ENCODE measurements at places on chromosomes 2 and 18.
A peak's percentile ranks its signal among the peaks of the same experiment; 100 is the strongest.

GRCh38 chr2:186573531-186573930 is 16.3 kb upstream of the ITGAV start:
- no peak for DNase-seq

DNA sequence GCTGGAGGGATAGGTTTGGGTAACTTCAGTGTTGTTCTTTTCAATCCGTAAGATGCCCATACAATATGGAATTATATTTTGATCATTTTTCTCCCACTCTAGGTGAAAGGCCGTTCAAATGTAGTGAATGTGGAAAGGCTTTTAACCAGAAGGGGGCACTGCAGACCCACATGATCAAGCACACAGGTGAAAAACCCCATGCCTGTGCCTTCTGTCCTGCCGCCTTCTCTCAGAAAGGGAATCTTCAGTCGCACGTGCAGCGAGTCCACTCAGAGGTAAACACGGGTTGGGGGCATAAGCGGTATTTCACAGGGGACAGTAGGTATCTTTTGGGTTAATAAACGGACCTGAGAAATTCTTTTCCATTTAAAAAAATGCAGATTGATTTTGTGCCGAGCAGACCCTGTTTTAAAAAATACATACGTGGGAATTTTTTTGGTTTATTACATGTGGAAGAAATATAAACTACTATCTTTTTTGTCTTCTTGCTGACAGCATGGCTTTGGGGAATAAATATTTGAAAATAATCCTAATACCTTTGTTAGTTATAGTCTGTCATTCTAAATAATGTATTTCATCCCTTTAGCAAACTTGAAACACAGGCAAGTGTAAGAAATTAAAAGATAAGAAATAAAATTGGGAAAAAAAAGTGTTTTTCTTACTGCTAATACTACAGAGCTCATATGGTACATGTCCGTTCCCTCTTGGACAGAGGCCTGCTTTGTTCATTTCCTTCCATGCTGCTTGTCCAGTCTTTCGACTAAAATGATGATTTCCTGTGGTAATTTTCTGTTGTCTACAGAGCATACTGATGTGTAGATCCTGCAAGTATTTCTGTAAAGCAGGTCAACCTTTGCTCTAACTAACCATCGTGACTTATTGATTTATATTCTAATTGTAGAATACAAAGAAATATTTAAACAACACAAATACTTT is 53.3 kb downstream of the ZNF236 start:
- peak; percentile 53 for DNase-seq

DNA sequence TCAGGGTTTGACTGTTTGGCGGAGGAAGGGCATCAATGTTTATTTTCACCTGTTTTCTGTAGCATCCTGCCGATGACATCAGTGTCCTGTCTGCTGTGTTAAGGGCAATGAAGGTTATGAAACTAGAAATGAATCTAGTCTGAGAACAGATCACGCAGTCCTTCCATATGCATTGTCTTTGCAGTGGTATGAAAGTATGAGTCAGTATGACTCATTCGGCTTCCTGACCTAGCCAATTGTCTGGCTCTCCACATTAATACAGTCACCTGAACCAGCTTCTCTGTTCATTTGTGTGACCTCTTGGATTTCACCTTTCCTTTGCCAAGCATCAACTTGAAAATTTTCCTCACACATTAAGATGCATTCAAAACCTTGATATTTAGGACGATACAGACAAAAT is 353.8 kb downstream of the RND3 start:
- no peak for DNase-seq

- no peak for DNase-seq
These were observed 76.1 kb upstream of the CAVIN2 start for GRCh38 chr2:191922736-191923651.

DNA sequence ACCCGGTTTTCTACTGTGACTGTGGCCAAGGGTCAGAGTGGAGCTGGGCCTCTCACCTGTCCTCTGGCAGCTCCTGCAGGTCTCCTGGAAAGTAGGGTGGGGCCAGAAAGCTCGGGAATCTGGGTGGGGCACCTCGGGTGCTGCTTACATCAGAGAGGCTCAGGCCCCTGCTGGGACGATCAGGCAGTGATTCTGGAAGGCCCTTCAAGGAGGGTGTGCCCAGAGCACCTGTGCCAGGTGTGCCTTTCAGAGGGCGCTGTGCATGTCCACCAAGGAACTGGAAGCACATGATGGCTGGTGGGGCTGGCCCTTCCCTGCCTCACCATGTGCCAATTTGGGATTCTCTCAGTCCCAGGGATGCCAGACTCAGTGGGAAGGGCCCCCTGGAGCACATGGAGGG is 44.0 kb downstream of the ATP6V1C2 start:
- no peak for DNase-seq

DNA sequence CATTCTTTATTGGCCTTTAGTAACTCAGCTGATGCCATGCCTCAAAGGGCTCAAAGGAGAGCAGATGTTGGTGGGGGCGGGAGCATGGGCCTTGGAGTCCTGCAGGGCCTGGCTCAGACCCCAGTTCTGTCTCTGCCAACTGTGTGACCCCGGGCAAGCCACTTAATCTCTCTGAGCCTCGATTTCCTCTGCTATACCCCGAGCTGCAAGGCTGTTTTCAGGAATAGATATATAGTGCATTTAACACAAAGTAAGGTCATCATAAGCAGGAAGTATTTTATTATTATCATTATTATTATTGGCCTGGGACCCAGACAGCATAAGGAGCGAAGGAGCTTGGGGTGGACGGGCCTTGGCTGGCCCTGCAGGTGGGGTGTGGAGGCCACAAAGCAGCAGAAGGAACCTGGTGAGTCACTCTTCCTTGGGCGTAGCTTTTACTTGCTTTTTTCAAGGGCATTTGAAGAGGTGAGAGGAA is 162.7 kb downstream of the INHBB start:
- no peak for DNase-seq

DNA sequence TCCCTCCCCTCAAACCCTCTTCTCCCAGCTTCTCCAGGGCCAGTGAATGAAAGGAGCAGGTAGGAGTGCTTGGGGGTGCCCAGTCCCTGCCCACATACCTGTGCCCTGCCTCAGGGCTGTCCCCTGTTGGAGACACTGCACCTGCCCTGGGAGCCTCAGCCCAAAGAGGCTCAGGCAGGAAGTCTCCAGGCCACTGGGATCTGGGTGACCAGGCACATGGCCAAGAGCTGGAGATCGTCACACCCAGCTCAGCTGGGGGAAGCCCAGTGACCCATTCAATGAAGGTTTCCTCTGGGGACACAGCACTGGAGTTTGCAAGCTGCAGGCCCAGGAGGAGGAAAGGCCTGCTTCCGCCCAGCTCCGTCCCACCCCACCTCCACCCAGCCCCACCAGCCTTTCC is 156.4 kb downstream of the ZFP36L2 start:
- no peak for DNase-seq

DNA sequence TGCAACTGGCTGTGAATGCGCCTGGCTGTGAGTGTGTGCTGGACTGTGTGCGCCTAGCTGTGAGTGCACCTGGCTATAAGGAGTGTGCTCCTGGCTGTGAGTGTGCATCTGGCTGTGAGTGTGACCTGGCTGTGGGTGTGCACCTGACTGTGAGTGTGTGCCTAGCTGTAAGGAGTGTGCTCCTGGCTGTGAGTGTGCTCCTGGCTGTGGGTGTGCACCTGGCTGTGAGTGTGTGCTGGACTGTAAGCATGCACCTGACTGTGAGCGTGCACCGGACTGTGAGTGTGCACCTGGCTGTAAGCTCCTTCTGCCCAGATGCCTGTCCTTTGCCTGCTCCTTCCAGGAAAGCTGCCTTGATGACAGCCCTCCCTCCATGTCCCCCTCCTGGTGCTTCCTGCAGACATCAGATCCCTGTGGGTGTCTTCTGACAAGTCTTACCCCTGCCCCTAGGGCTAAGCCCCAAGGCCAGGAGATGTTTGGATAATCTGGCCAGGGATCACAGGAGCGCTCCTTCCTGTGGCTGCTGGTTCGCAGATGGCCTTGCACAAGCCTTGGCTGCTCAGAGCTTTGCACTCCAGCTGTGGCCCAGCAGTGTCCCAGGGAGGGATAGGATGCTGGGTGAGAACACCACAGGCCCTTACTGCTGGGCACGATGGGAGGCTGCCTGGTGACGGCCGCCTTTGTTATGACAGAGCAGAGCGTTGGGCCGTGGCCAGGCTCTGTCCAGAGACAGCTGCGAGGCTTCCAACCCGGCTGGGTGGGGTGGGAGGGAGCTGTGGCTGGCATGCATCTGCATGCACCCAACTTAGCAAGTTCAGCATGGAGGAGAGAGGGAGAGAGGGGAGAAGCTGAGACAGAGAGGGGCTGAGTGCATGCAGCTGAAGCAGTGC is 89.9 kb downstream of the GLI2 start:
- DNase-seq = no peak

GRCh38 chr2:26177122-26177521 is 4.2 kb downstream of the GAREM2 start:
- DNase-seq = no peak

DNA sequence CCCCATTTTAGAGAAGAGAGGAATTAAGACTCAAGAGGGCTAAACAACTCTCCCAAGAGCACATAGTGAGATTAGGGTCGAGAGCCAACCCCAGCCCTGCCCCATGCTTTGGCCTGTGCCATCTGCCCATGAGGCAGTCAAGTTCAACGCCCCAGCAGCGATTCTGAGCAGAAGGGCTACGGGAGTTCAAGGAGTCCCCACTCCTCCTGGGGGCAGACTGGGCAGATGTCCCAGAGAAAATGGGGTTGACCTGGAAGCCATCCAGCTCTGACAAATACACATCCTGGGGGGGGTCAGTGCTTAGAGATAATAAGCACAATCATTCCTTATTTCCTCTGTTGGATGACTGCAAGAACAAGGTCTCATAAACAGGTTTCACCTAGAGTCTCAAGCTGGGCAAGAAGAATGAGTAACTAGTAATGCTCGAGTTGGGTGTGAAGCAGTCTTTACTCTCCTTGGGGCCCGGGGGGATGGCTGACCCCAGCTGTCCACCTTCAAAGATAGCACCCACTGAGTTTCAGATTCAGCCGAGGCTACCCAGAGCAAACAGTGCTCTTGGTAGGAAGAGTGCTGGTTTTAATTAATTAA is 716.4 kb downstream of the RNF144A start:
- no peak for DNase-seq

DNA sequence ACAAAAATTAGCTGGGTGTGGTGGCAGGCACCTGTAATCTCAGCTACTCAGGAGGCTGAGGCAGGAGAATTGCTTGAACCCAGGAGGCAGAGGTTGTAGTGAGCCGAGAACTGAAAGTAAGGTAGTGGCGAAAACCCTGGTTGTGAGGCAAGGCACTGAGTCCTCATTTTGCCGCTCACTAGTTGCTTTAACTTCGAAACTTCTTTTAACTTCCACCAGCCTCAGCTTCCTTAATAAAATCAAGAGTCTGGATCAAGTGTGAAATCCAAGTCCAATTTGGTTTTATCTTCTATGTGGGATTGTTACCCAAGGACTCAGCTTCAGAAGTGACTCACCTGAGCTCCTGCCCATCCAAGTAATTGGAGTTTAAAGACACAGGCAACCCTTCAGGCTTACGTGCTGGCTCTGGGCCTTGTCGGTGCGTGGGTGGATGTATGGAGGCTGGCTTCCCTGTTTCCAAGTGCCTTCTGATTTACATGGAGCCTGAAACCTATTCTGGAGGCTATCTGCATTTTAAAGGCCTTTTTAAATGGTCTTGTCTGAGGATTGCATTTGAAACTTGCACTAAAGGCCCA is 374.2 kb upstream of the ID2 start:
- DNase-seq = no peak

DNA sequence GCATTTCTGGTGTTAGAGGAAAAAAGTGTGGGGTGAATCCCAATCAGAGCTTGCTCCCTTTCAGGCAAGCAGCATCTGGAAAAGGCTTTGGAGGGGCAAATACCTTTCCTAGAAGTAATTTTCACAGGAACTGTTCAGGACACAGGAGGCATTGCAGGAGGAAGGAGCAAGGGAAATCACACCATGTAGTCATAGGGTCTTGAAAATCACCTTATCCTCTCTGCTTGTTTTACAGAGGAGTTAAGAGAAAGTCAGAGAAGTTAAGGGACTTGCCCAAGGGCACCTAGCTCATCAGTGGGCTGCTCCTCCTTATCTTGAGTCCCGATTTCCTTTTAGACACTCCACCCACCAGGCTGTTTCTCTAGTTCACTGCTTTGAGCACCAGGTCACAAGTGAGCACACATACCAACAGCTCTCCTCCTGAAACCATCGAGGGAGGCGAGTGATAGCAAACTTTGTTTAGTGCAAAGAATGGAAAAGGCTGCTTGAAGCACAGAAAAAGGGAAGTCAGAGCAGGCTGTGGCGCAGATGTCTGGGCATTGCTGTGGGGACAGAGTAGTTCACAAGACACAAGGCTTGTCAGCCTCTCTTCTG is 89.2 kb upstream of the CXCR4 start:
- peak; percentile 20 for DNase-seq
